ENCODE measurements at places on chromosomes 5 and 9.

DNA sequence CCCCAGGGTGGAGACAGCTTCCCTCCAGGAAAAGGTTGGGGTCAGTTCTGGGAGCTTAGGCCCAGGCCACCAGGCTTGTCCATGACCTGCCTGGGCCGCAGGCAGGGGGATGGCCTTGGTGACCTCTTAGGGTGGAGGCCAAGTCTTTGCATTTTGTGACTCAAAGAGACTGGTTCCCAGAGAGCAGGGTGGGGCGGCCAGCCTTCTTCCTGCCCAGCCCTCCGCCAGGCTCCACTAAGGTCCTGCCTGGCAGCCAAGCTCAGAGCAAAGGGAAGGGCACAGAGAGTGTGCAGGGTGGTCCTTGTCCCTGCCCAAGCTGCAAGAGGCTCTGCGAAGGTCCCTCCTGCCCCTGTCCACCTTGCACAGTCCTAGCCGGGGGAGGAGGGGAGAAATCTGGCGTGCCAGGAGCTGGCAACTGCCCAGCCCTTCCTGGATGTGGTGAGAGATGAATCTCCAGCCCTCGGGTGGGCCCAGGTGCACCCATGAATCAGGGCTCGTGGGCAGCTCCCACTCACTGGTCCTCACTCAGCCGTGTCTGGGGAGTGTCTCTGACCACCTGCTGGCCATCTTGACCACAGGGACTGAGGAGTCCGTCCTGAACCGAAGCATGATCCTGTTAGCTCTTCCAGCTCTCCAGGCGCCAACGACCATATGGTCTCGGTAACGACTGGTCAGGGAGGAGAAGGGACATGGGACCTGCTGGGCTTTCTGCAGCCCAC lies 2.3 kb upstream of the PTGDS start:
- no peak for DNase-seq

- no peak for DNase-seq
Measured at GRCh38 chr9:113380869-113381378, 4.1 kb upstream of the HDHD3 start.

DNA sequence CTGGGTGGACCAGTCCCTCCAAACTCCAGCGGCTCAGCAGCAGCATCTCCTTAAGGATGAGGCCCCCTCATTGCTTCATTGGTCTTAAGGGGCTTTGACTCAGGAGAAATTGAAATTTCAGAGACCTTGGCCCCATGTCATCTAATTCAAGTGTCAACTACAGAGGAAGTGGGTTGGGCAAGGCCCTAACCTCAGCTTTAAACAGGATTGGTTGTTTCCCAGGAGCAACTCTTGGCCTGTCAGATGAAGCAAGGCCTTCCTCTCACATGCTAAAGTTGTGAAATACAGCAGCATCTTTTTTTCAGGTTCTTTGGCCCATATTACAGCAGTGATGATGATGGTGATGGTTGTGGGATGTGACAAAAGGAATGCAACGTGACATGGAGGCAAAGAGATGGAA lies 348.3 kb downstream of the ICE1 start:
- no peak for DNase-seq

DNA sequence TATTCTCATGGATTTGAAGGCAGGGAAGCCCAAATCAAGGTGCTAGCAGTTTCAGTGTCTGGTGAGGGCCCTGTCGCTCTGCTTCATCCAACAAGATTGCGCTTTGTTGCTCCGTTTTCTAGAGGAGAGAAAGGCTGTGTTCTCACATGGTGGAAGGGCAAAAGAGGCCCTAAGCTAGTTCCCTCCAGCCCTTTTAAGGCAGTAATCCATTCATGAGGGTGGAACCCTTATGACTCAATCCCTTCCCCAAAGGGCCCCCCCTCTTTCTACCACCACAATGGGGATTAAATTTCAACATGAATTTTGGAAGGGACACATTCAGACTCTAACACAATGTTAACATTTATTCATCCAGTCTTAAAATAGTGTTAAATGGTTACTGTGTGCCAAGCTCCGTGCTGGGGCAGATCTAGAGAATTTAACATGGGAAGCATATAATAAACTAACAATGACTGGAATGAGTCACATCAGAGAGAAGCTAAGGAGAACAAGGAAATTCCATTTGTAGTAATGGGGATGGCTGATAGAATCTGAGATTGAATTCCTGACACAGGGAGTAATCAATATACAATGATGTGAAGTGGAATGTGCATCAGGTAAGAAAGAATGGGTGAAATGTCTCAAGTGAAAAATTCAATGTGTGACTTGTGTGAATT lies 382.8 kb upstream of the ZNF608 start:
- DNase-seq: no peak

DNA sequence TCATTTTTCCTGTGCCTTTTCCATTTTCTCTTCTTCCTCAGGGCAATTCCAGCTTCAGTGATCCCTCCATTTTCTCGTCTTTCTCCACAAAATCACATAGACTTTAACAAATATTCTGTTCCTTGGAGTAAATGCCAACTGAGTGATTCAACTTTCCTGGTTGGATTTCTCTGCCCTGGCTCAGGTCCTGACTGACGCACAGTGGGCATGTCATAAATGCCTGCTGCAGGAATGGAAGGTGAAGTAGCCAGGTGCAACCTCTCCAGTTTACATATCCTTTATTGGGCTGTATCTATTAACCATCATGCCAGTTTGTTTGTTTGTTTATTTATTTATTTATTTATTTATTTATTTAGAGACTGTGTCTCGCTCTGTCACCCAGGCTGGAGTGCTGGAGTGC lies 95.1 kb downstream of the MEF2C start:
- no peak for DNase-seq

GRCh38 chr9:6819112-6819511 lies 61.3 kb downstream of the KDM4C start:
- DNase-seq: no peak

GRCh38 chr9:135992486-135993408 lies 31.6 kb upstream of the UBAC1 start:
- peak; percentile 66 for DNase-seq

GRCh38 chr5:73437777-73438644 lies 10.6 kb downstream of the FOXD1 start:
- no peak for DNase-seq

DNA sequence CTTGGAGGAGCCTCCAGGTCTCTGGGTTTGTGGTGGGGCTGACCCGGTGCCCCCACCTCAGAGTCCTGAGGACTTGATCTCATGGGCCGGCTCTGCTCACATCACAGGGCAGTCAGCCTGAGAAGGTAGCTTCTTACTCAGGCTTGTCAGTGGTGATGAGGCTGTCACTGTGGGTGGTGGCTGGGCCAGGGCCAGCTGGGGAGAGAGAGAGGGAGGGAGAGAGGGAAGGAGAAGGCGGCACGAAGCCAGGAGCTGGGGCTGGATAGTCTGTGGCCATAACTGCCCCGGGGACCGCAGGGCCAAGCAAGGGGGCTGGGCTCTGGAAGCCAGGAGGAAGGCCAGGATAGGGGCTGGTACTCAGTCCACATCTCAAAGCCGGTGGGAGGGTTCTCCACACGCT lies 6.5 kb downstream of the NTNG2 start:
- no peak for DNase-seq

GRCh38 chr5:141430332-141431113 lies at the start of gene PCDHGA12:
Gene PCDHGA12 (plus strand): TSS chr5:141430507. CDS start chr5:141430760, 253 bp downstream.
- DNase-seq: no peak

- no peak for DNase-seq
Measured at GRCh38 chr9:129451089-129451656, 169.7 kb downstream of the C9orf50 start.

GRCh38 chr9:120854596-120855327 lies 12.0 kb upstream of the PSMD5 start:
- no peak for DNase-seq

GRCh38 chr9:14515571-14516198 lies 177.5 kb downstream of the ZDHHC21 start:
- DNase-seq: no peak

- DNase-seq: no peak
Measured at GRCh38 chr5:174425964-174426290, 298.5 kb upstream of the MSX2 start.

DNA sequence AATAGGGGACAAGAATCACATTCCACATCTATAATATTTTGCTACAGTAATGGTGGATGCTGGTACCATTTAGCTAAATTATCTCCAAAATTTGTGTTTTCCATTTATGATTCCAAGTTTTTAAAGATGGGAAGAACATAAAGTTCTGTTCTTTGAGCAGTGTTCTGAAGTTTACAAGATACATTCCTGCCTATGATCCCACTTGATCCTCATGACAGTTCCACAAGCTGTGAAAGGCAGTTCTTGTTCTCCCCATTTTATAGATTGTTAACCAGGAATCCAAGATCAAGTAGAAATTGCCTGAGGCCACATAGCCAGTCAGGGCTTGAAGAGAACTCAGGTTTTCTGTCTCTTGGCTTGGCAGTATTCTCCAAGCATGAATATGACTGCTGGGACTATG lies 257.3 kb downstream of the NR3C1 start:
- DNase-seq: no peak

GRCh38 chr9:121631115-121631514 lies 20.3 kb upstream of the DAB2IP start:
- no peak for DNase-seq

- DNase-seq: no peak
Measured at GRCh38 chr5:142913728-142914338, 143.7 kb downstream of the ARHGAP26 start.

- DNase-seq: no peak
Measured at GRCh38 chr5:1799110-1799601, 481 bp downstream of the MRPL36 start.

DNA sequence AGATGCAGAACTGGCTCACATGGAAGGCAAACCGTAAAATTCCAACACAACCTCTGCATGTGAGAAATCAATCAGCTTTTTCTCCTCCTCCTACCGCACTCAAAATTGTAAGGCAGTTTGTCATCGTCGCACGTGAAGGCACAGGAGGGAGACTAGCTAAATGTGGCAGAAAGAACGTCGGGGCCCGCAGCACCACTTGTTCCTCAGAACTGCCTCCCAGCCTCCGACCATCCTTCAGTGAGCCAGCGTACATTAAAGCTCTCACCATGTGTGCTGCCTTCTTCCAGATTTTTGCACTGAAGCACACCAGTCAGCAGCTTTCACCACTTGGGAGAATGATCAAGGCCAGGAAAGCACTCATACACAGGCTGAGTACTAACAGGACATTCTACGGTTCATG lies 105.9 kb downstream of the RFX3 start:
- no peak for DNase-seq

GRCh38 chr9:134670851-134671281 lies 29.3 kb downstream of the COL5A1 start:
- DNase-seq: no peak

GRCh38 chr9:124340219-124341069 lies 74.8 kb downstream of the PSMB7 start:
- no peak for DNase-seq

GRCh38 chr5:137026296-137026695 lies 472.8 kb downstream of the SPOCK1 start:
- DNase-seq: no peak

DNA sequence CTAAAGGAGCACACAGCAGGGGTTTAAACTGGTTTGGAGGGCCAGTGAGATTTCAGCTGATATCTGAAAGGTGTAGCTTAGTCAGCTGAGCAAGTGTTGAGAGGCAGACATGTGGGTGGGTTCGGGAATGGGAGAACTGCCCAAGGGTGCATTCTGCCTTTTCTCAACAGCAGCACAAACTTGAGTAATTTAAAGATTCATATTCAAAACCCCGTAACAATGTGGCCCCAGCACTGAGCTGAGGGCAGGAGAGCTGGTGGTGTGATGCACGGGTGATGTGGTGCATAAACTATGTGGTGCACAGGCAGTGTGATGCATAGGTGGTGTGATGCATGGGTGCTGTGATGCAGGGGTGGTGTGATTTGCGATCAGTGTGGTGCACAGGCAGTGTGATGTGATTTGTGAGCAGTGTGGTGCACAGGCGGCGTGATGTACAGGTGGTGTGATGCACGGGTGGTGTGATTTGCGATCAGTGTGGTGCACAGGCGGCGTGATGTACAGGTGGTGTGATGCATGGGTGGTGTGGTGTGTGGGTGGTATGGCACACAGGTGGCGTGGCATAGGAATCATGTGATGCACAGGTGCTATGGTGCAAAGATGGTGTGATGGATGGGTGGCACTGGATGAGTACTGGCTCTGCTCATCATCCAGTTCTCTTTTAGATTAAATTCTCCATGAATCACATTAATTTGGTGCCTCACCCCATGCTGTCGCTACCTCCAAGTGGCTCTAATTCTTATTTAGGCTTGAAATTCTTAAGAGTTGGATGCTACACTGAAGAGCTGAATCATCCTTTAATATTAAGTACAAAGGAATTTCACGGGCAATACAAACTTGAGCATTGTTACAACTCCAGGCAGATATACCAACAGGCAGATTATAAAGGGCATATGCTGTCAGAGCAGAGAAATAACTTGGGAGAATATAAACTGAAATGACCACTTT lies 53.6 kb downstream of the DAP start:
- DNase-seq: no peak

GRCh38 chr5:154568589-154568988 lies 90.6 kb upstream of the HAND1 start:
- DNase-seq: no peak

DNA sequence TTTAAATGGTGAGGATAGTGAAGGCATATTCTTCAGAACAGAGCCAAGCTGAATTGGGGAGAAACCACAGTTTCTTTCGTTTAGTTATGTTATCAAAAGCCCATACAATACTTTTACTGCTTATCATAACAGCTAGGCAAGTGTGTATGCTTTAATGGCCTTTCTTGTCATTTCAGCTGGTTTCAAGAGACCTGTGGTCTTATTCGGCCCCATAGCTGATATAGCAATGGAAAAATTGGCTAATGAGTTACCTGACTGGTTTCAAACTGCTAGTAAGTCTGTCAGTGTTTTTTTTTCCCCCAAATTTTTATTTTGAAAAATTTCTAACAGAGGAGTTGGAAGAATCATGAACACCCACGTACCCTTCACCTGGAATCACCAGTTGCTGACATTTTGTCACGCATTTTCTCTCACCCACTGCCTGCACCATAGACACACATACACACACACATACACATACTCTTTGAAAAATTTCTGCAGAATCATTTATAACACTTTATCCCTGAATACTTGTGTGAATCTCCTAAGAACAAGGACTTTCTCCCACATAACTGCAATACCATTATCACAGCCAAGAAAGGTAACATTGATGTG lies 63.7 kb downstream of the TJP2 start:
- no peak for DNase-seq

DNA sequence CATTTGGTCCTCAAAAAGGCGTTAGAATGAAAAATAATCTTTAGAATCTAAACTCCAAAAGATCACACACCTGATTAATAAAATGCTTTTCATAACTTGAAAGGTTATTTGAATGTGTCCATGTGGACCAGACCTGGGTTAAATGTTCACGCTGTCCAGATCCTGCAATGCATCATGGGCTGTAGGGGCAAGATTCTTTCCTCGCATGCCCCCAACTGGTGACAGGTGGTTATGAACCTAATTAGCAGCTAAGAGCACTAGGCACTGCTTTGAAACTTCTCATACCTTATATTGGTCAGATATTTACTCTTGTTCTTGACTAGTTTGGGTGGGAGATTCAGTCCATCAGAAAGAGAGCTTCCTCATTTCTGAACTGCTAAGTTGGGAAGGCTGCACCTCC lies 19.3 kb upstream of the PIP5K1B start:
- no peak for DNase-seq

- DNase-seq: peak; percentile 83
Measured at GRCh38 chr5:168592014-168592368, 12.8 kb upstream of the PANK3 start.

- DNase-seq: no peak
Measured at GRCh38 chr9:20508242-20508641, 114.1 kb downstream of the MLLT3 start.
